ENCODE measurements at places on chromosomes 1 and 21.
A peak's percentile ranks its signal among the peaks of the same experiment; 100 is the strongest.

DNA sequence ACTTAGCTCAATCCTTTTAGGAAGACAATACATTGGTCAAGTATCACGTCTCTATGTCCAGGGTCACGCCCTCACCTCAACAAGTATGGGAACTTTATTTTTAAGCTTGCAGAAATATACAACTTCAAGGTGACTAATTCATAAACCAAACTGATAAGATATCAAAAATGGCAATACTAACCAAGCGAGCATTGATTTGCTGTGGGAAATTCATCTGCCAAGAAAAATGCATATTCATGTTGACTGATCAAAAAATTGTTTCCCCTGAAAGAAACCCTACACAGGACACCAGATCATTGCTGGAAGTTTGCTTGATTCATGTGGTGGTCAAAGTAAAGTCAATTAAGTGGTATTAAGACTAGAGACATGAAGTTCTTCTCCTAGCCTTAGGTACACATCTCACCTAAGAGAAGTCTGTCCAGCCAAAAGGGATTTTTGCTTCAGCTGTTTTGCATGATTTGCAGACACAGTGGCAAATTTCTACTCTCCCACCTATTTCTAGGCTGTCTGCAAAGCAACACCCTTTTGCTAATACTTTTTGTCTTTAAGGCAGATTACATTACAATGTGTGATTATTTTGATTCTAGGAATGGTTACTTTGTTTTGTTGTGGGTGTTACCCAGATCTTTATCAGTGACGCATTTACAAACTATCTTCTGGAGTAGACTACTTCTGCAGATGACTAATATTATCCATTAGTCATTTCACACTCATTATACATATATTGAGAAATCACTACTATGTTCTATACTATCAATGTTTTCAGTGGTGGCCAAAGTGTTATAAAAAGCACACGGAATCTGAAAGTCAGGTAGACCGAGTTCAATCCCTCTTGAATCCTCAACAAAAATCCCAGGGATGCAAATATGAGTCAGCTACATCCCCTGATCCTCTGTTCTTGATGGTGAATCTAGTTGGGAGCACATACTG, 12.4 kb downstream of the SAMSN1 start:
- peak; percentile 14 for DNase-seq

GRCh38 chr1:65284229-65284628, 25.1 kb upstream of the DNAJC6 start:
- no peak for DNase-seq

- DNase-seq, result no peak
These were observed 67.6 kb downstream of the MTR start for GRCh38 chr1:236862615-236863211.

- no peak for DNase-seq
These were observed 8.7 kb upstream of the OXCT2 start for GRCh38 chr1:39779821-39780220.

DNA sequence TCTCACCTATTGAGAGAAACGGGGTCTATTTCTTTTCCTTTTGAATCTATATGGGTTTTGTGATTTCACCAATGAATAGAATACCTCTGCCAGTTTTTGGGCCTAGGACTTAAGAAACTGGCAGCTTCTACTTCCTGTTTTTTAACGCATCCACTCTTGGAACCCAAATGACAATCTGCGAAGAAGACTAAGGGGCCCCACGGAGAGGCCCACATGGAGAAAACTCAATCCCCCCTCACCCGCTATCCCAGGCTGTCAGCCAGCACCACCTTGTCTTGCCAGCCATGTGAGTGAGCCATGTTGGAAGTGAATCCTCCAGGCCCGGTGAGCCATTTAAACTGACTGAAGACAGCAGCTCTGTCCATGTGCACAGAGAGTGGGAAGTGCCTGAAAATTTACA, 3.6 kb upstream of the HENMT1 start:
- no peak for DNase-seq

GRCh38 chr1:229597877-229598276, 28.0 kb downstream of the TAF5L start:
- DNase-seq, result peak; percentile 13

GRCh38 chr1:210252621-210253051, 20.0 kb downstream of the SERTAD4 start:
- DNase-seq, result no peak

DNA sequence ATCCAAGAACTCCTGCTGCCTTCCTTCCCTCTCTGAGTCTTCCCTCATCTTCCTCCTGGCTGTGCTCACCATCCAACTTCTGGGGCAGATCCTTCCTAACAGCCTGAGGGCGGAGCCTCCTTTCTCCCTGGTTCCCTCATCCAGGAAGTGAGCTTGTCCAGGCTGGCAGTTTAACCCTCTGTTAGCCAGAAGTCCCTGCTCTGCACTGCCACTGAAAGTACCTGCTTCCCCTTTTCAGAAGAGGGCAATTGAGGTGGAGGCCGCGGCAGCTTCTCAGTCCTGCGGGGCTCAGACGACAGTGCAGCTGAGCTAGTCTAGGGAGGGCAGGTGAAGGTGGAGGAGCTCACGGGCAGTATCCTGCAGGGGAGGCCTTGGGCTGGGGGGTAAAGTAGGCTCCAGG, 149.1 kb downstream of the FCRL5 start:
- no peak for DNase-seq

GRCh38 chr1:231232870-231233734, 7.9 kb upstream of the GNPAT start:
- DNase-seq, result no peak

- no peak for DNase-seq
These were observed 221.9 kb downstream of the GIPC2 start for GRCh38 chr1:78267513-78268218.

GRCh38 chr1:170174395-170174794, 28.6 kb downstream of the NTMT2 start:
- DNase-seq, result no peak

- DNase-seq, result no peak
These were observed 1.5 kb downstream of the KRTAP21-3 start for GRCh38 chr21:30717105-30717504.

DNA sequence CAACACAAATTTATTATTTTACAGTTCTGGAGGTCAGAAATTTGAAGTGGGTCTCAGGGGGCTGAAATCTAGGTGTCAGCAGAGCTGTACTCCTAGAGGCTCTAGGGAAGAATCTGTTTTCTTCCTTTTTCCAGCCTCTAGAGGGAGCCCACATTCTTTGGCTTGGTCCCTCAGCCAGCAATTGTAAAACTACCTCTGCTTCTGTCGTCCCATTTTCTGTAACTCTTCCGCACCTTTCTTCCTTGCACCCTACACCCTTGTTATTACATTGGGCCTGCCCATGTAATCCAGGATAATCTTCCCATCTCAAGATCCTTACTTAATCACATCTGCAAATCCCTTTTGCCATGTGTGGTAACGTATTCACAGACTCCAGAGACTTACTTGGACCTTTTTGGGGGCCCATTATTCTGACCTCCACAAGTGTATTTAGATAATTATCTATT, 24.8 kb upstream of the THEM4 start:
- DNase-seq, result no peak

GRCh38 chr1:157948312-157949073, 45.0 kb upstream of the KIRREL1 start:
- DNase-seq, result no peak

DNA sequence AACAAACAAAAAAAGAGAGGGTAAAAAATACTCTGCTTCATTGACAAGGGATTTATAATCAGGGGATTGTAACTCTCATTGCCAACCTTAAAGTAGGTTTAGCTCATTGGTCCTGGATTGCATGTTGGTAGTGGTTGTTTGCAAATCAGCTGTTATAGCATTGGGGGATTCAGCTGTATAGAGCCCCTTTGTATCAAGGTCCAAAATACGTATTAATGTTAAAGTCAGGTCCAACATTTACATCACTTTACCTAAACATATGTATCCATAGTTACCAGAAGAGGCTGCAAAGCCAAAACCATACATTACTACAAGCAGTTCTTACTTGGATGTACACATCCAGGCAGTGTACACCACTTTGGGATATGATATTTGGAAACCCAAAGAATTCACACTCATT, 29.4 kb downstream of the RPS27 start:
- no peak for DNase-seq

- DNase-seq, result peak; percentile 43
These were observed 34.8 kb downstream of the KPNA6 start for GRCh38 chr1:32142446-32143301.

- no peak for DNase-seq
These were observed 361 bp upstream of the LMX1A start for GRCh38 chr1:165356876-165357275.

DNA sequence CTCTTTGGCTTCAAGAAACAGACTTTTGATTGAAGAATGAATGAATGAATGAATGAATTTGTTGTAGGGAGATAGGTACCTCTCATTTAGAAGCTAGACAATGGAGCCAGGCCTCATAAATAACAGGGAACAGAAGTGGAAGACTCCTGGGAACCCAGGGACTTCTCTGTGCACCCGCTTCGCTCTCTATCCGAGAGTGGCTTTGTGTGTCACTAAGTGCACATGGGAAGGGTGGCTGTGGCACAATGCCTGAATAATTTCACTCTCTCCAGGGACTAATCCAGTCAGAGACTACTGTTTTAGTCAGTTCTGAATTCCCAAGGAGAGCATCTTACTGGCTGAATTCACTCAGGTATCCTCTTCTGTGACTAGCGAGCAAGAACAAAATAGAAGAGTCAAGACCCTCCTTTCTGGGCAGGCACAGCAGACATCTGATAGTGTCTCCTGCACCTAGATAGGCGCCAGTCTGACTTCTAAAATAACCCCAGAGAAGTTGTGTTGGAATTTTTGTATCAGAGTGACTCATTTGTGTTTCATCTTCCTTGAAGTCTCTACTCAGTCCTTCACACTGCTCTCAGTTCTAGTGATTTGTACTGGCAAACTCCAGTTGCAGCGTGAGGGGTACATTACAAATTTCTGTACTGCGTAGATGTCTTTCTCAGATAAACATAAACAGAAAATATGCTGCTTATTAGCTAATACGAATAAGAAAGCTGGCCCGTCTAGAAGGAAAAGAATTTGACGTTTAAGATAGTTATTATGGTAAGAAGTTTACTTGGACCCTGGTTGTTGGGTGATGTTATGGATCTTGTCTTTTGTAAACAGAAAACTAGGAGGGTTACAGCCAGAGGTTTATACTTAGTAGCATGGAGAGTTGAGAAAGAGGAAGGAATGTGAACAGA, 34.0 kb downstream of the BACH1 start:
- DNase-seq, result no peak

DNA sequence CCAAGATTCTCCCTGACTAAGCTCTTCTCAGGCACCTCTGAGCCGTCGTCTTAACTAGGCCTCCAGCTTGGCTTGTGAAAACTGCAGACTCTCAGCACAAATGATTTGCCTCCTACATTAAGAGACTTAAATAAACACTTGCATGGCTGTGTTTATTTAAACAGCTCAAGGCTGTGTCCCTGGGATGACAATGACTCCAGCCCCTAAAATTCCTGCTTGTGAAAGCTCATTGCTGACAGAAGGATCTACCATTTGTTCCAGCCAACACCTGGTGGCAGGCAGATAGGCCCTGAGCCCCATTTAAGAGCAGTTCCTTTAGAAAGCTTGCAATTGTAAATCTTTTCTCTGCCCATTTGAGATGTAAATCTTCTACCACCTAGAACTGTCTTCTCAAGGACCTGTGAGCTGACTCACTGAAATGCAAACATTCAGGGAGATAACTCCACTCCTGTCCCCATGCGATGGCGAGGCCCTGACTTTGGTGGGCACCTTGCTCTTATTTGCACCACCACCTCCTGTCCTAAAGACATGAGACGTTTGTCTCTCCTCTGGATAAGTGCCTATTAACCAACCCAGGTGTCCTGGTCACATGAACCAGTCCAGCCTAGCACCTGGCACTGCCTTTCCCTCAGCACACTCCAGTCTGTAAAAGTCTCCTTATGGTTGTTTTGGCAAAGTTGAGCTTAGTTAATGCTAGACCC, 15.1 kb upstream of the PCP4 start:
- DNase-seq, result no peak

- no peak for DNase-seq
These were observed 7.6 kb upstream of the ERG start for GRCh38 chr21:38505654-38506523.

DNA sequence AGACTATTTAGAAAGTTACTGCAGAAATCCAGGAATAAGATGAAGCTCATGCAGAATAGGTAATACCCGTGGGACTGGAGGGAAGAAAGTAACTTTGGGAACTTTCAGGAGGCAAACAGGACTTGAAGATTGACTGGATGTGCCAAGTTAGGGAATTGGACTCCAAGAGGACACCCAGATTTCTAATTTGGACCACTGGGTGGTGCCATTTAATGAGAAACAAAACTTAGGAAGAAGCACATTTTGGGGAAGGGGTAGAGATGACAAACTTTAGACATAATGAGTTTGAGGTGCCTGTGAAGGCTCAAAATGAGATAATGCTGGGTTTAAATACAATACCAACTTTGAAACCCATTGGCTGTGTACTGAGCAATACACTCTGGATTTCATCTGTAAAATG, 3.3 kb upstream of the B4GALT3 start:
- DNase-seq, result no peak

DNA sequence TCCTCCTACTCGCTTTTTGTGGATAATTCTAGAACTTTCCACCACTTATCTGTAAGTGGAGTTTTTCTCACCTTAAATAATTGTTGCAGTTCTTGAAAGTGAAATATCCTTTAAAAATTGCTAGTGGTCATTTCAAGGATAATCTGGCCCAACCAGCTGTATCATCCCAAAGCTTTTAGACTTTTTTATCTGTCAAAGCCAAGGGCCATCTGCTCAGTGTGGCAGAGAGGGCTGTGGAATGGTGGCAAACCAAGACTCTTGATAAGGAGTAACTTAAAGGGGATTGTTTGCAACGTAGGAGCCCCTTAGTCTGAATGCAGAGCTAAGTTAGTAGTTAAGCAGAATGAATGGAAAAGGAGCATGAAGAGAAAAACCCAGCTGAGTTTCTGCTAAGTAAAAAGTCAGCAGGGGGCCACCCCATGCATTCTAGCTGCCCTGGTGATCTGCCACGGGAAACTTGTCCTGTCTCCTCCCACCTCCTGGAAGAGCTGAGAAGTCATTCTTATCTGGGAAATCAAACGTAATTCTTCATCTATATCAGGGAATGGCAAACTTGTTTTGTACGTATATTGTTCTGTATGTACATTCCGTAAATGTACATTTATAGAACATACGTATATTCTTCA, 169.3 kb downstream of the PRDM2 start:
- no peak for DNase-seq

GRCh38 chr1:47725000-47725473, 272.1 kb downstream of the TRABD2B start:
- DNase-seq, result no peak

DNA sequence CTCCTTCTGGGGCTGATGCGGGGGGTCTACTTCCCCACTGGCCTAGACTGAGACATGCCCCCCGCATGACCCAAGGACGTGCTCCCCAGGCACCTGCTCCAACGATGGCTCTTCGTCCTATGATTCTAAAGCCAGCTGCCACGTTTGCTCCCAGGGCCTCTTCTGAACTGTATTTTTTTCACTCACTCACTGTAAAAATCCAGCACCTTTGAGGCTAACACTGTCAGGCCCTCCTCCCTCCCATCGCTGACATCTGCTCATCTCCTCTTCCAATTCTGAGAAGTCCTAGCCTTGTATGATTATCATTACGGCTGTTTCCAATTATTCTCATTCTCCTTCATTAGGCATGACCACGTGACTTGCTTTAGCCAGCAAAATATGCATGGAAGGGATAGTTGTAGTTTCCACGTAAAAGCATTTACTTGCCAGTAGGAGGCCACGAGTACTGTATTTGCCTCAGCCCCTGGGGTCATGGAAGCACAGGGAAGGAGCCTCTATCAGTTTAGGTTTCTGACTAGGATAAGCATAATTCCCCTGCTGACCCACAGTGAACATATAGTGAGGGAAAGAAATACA, 19.1 kb upstream of the EDN2 start:
- no peak for DNase-seq

Measured in skeletal muscle cell (primary cell).